ENCODE measurements at places on chromosomes 1 and 21. TPM values are rescaled to one million over a fixed set of nuclear protein-coding genes. Genes with fewer than 3 reads are reported as not detected.

Gene SH2D1B
- total RNA-seq, result not detected

Gene RNF186
- not detected for total RNA-seq

Gene SELENON
- total RNA-seq, result 44.3 TPM

Gene RGS1
- total RNA-seq, result not detected

Gene STIL
- total RNA-seq, result 35.8 TPM

Gene FAM229A
- total RNA-seq, result 11.7 TPM

Gene UMODL1
- total RNA-seq, result not detected

Gene NES
- 6.8 TPM for total RNA-seq

Gene PLA2G2A
- not detected for total RNA-seq

Gene GJA5
- 8.7 TPM for total RNA-seq

Gene CCT8
- 128 TPM for total RNA-seq

Gene CLCA4
- total RNA-seq, result not detected

Gene WNT2B
- 1.1 TPM for total RNA-seq

Gene NAXE
- total RNA-seq, result 83.9 TPM

DNA sequence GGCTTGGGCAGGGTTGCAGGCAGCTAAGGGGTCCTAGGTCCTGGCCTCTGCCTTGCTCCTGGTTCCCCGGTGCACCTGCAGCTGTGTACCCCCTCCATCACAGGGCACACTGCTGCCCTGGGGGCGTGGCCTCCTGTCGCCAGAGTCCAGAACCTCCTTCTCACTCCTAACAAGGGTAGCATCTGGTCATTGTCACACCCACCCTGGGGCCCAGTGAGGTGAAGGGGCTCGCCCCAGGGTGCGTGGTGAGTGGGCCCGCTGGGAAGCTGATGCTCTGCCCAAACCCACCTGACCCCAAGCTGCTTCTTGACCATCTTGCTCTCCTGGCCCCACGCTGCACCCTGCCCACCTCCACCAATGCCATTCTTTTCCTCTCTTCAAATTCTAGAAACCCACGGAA, 44.5 kb downstream of the AJAP1 start:
- no peak for DNase-seq

DNA sequence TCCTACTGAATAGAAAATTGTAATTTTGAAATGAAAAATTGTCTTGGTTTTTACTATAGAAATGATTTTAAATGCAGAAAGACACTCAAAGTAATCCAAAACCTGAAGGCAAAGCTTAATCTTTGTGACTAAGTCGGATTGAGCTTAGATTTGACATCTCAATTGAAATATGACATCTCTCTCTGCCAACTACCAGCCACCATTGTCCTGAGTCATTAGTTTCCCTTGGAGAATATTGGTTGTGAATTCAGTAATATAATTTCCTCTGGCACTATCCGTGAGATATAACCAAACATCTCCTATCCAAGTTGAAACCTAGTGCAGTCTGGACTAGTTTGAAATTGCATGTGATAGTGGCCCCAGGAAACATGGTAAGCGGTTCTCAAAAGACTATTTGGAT, 37.1 kb downstream of the PLA2G4A start:
- DNase-seq, result no peak

DNA sequence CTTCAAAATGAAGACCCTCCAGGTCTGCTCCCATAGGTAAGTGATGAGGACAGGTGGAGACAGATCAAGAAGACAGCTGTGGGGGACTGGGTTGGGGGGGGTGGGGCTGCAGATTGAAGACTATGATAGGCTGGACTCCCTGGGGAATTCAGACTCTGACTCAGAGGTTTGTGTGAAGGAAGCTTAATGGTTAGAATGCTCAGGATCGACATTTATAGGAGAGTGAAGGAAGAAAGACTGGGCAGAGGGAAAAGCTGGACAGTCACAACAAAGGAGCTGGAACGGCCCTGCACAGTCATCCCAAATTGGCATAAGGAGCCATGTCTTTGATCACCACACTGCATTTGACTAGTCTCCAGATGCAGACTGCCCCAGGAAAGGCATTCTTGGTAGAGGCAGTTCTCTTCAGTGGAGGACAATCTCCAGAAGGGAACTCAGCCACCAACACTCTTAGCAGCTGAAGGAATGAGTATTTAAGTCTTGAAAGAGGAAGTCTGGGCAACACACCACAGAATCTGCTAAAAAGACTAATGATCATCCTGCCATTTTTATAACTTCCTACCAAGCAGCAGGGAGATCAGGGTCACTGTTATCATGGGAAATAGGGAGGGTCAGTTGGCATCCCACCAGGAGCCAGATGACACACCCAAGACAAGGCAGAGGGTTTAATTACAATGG, 120.0 kb upstream of the ZC3H11B start:
- DNase-seq, result no peak

DNA sequence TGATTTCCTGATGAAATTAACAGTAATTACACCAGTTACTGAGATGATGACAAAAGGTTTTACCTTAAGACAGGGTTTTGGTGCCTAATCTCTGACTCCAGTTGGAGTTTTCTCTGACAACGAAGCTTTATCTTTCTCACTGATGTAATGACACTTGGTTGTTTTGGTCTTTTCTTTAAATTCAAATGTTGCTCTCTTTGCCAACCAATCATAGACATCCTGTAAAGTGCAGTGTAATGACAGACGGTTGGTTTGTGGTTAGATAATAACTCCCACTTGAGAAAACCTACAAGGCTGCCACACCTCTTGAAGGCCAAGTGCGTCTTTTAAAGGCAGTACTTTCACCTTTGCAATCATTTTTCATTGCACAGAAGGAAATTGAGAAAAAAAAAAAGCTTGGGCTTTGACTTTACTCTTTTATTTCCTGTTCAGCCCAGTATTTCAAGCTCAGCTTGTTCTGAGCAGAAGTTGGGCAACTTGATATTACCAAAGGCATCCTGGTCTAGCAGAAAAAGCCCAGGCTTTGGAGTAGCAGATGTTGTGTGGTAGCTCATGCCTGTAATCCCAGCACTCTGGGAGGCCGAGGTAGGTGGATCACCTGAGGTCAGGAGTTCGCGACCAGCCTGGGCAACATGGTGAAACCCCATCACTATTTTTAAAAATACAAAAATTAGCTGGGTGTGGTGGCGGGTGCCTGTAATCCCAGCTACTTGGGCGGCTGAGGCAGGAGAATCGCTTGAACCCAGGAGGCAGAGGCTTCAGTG, 14.9 kb downstream of the PDIK1L start:
- DNase-seq, result peak; percentile 67

DNA sequence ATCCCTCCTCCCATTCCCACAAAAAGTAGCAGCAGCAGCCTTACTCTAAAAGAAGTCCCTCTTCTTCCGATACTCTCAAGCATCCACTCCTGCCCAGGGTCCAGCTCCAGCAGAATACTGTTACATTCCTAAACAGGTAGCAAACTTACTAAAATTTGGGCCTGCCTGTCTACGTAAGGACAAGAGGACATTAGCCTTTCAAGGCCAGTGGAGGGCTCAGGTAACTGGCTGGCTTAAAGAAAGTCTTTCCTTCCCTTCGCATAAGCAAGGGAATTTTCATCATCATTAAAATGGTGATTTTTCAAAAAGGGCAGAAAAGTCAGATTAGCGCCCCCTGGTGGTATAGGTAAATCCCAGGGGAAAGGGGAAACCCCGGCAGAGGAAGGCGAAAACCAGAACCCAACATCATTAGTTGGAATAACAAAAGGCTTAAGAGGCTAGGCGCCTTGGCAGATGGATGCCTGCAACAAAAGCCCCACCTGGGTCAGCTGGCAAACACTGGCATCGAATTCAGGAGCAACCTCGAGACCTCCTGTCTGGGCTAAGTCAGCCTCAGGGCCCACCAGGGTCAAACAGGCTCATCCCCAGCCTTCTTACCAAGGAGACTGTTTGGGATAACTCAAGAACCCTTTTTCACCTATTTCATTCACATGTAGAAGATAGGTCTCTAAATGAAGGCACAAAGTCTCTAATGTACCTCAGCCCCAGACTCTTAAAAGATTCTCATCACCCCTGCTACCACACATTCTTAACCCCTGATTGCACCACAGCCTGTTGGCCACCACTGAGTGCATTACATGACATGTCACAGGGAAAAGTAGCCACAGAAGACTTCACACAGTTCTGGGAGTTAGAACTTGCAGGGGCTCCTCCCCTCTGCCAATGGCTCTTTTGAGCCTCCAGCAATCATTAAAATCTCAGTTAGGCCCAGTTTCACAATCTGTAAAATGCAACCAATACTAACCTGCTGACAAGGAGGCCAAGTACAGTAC, 36.7 kb downstream of the ERI3 start:
- DNase-seq, result no peak

- DNase-seq, result no peak
Observed at GRCh38 chr1:162110910-162111309, 41.4 kb downstream of the NOS1AP start.

- DNase-seq, result peak; percentile 63
Observed at GRCh38 chr1:24606621-24607020, 36.5 kb upstream of the SRRM1 start.

- no peak for DNase-seq
Observed at GRCh38 chr1:67228791-67229190, 62.5 kb downstream of the IL23R start.

DNA sequence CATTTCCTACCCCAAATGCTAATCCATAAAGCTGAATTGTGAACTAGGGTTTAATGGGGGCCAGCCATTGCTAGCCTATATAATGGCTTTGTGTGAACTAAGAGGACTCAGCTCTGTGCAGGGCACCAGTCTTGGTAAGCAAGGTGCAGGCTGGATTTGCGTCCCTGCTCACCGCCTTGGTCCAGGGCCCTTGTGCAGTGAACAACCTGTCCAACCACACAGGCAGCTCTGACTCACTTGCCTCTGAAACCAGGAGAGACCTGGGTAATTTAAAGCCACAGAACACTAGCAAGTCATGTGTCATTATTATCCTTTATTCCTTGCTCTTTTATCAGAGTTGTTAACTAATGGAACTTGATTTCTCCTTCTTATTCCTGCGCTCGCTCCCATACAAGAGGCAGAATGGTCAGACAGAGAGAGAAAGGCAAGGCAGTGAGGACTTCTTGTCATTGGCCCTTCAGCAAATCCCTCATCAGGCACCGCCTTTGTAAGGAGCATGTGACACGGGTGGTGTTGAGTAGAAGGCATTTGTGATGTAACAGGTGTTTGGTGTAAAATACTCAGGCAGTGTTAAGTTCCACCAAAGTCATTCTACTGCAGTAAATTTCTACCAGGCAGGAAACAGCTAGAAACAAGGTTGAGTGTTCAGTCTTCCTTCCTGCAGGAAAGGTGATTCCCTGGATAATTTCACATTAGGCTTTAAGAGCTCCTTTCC, 67.3 kb upstream of the OLIG2 start:
- DNase-seq, result no peak

DNA sequence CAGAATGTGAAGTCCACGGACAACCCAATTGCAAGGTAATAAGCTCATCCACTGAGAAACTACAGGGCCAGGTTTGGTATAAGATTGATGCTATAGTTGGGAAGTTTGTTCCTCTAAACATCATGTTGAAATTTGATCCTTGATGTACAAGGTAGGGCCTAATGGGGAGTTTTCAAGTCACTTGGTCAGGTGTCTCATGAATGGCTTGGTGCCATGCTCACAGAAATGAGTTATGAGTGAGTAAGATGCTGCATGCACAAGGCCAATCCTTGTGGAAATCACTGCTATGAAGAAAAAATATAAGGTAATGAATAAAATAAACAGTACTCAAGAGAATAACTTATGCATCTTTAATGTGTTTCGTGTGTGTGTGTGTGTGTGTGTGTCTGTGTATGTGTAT, 1891.2 kb downstream of the NCAM2 start:
- no peak for DNase-seq

- DNase-seq, result no peak
Observed at GRCh38 chr21:41866274-41866809, 12.8 kb downstream of the PRDM15 start.

DNA sequence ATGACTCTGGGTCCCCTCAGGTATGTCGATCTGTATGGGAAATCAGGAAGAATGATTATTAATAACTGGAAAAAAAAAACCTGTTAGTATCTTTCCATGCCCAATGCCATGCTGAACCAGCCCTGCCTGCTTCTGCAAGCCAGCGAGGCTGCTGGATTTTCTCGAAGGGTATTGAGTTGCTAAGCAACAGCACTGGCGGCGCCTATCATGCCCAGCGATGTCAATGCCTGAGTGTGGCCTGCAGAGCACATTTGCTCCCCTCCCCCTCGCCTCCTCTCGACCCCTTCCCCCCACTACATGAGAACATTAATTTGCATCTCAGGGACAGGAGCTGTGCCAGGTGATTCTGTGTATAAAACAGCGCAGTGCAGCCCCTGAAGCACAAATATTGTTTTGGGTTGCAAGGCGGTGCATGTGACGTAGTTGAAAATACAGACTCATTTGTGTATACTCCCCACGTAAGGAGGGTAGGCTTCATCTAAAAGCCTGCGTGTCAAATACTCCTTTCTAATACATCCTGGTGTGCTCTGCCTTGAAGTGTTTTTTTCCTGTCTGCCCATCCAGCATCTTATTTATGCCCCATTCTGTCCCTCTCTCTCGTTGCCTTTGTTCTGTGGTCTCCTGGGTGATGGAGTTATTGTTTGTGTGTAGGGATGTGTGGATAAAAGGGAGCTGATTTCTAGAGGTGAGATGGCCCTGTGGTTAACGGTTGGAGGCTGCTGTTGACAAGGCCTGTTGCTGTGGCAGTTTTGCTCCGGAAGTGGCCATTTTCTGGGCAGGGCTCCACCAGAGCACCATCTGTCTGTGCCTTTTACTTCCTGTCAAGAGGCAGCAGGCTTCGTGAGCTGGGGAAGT, 32.7 kb upstream of the ATP5PO start:
- no peak for DNase-seq

DNA sequence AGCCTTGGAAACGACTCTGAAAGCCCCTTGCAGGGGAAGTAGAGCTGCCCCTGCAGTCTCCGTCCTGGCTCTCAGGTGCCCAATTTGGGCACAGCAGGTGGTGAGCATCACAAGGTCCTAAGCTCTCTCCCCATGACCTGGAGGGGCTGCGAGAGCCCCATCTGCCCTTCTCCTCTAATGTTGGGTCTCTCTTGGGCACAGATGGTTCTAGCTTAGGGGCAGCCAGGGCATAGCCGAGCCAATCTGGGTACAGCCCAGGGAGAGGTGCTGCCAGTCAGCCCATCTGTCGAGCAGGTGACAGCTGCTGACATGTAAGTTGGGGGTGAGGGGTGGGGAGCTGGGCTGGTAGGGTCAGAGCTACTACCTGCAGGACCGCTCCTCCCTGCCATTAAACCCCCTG, 50.7 kb downstream of the SYT2 start:
- DNase-seq, result no peak

GRCh38 chr21:45146306-45146705, 71.9 kb downstream of the ADARB1 start:
- DNase-seq, result no peak

GRCh38 chr1:148379697-148380096, 103.4 kb downstream of the PPIAL4G start:
- no peak for DNase-seq

GRCh38 chr1:18536915-18537314, 56.2 kb downstream of the KLHDC7A start:
- DNase-seq, result no peak

DNA sequence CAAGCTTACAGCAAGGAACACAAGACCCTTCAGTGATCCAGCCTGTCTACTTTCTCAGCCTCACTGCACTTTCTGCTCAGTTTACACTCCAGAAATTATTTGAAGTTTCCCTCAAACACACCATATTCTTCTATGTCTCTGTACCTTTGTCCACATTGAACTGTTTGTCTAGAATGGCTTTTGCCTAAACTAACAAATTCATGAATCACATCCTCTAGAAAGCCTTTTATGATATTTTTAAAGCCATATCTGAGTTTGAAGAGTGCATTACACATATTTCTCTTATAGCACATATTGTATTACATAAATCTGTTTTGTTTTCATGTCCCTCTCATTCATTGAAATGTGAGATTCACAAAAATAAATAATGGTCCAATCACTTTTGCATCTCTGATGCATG, 446.0 kb upstream of the ZRANB2 start:
- no peak for DNase-seq
